ENCODE measurements at places on chromosomes 5 and 9.
A peak's percentile ranks its signal among the peaks of the same experiment; 100 is the strongest.

- no peak overlapping the region for H3K27ac ChIP-seq
- H3K4me3 ChIP-seq: no peak overlapping the region
- H3K4me1 ChIP-seq: no peaks in the 10 kb centered on the region
- no peaks in the 10 kb centered on the region for H3K36me3 ChIP-seq
These were observed 218.2 kb downstream of the PSAT1 start for GRCh38 chr9:78515108-78515507.

DNA sequence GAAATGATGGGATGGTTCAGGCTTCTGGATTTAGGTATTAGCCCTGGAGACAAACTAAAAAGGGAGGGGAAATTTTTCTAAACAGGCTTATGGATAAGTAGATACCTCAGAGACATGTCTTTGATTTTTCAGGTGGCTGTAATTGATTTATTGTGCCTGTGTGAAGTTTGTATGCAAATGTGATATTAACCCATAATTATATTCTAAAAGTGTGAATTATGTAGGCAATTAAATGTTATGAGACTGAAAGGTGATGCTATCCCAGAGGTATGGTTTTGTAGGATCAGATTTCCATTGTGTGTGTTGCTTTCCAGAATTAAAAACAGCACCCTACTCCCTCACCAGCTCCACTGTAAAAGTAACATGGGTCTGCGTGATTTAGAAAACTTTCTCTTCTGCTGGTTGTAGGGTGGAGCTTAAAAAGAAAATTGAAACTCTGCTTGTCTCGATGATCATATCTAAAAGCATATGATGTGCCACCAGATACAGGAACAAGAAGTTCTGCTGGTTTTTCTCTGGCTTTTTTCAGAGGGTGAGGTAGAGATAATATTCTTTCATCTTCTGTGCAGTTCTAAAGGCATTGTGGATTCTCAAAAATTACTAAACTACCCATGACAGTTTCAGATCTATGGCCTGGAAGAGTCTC is 71.8 kb upstream of the TAF11L2 start:
- H3K4me3 ChIP-seq: no peak overlapping the region
- no peak overlapping the region for H3K27ac ChIP-seq
- no peak for DNase-seq
- H3K27me3 ChIP-seq: no peaks in the 10 kb centered on the region
- no peaks in the 10 kb centered on the region for H3K36me3 ChIP-seq

DNA sequence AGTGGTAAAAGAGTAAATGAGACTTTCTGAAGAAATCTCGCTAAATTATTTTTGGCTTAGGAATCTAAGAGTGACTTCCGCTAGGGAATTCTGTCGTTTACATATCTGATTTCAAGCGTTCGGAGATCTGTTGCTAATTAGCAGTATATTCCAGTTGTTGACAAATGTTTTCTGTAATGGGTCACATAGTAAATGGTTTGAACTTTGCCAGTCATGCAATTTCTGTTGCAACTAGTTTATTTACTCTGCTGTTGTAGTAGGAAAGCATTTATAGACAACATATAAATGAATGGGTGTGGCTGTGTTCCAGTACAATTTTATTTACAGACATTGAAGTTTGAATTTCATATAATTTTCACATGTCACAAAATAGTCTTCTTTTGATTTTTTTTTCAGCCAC is 57.4 kb upstream of the JAK2 start:
- no peaks in the 10 kb centered on the region for H3K36me3 ChIP-seq
- H3K4me1 ChIP-seq: peaks cover 19% of the 10 kb centered on the region
- no peak overlapping the region for H3K27ac ChIP-seq
- H3K27me3 ChIP-seq: no peaks in the 10 kb centered on the region

GRCh38 chr5:174436750-174437149 is 287.6 kb upstream of the MSX2 start:
- no peak for DNase-seq
- H3K36me3 ChIP-seq: no peaks in the 10 kb centered on the region
- H3K27me3 ChIP-seq: peaks cover 15% of the 10 kb centered on the region
- H3K4me3 ChIP-seq: no peak overlapping the region

DNA sequence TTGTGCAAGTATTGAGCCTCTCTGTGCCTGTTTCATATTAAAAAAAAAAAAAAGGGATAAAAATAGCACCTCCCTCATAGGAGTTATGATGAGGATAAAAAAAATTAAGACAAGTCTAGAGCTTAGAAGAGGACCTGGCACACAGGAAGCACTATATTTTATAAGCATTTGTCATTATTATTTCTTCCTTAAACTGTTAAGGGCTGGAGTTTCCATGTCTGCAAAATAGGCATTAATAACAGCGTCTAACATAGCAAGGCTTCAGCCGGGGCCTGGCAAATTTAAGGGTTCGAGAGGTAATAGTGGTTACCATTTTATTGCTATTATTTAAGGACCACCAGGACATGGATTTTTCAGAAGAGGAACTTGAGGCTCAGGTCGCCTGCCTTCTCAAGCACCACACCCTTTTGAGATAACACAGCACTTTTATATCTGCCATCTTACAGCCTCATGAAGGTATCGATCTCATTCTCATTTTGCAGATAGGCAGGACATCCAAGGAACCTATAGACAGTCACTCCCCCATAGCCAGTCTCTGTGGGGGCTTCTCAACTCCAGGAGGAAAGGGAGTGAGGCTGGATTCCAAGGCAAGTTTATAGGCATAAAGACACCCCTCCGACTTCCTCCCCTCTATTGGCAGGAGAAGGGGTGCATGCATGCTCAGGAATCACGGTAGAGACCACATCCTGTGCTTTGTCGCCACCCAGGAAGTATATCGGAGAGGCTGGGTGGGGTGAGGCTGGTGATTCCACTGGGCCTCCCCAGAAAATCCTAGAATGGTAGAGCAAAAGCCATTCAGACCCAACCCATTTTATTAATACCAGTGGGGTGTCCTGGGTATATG is 2.4 kb downstream of the ANXA6 start:
- no peaks in the 10 kb centered on the region for H3K36me3 ChIP-seq
- DNase-seq: no peak
- H3K27me3 ChIP-seq: no peaks in the 10 kb centered on the region
- peaks cover 56% of the 10 kb centered on the region for H3K4me1 ChIP-seq
- H3K4me3 ChIP-seq: peak overlapping the region; percentile 68
- H3K27ac ChIP-seq: peak overlapping the region; percentile 82

DNA sequence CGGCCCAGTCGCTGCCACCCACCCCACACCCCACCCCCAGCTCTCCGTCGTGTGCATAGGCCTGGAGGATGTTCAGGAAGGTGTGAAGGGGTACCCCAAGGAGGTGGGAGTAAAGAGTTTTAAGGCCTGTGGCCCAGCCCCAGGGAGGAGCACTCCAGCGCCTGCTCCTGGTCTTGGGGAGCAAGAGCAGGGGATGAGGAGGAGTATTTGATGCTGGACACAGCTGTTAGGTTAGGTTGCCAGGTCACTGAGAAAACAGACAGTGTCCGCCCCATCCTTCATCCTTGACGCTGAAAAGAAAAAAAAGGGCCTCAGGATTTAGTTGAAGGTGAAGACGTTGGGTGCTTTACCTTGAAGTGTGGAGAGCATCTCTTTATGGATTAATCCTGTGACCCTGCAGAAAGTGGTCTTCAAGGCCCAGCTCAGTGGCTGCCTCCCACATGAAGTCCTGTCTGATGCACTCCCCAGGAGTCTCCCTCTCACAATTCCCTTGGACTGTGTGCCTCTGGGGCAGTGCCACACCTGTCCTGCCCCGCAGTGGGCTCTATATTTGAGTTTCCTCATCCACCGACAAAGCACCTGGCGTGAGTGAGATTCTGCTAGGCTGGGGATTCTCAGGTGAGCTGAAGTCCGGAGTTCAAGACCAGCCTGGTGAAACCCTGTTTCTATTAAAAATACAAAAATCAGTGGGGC is 101.8 kb downstream of the SPRY4 start:
- no peak overlapping the region for H3K4me3 ChIP-seq
- H3K27ac ChIP-seq: no peak overlapping the region
- H3K36me3 ChIP-seq: no peaks in the 10 kb centered on the region
- H3K27me3 ChIP-seq: no peaks in the 10 kb centered on the region
- DNase-seq: no peak

- H3K4me3 ChIP-seq: no peak overlapping the region
- no peak for DNase-seq
- H3K27me3 ChIP-seq: no peaks in the 10 kb centered on the region
- no peaks in the 10 kb centered on the region for H3K4me1 ChIP-seq
- no peaks in the 10 kb centered on the region for H3K36me3 ChIP-seq
These were observed 162.2 kb downstream of the OXCT1 start for GRCh38 chr5:41707853-41708603.

DNA sequence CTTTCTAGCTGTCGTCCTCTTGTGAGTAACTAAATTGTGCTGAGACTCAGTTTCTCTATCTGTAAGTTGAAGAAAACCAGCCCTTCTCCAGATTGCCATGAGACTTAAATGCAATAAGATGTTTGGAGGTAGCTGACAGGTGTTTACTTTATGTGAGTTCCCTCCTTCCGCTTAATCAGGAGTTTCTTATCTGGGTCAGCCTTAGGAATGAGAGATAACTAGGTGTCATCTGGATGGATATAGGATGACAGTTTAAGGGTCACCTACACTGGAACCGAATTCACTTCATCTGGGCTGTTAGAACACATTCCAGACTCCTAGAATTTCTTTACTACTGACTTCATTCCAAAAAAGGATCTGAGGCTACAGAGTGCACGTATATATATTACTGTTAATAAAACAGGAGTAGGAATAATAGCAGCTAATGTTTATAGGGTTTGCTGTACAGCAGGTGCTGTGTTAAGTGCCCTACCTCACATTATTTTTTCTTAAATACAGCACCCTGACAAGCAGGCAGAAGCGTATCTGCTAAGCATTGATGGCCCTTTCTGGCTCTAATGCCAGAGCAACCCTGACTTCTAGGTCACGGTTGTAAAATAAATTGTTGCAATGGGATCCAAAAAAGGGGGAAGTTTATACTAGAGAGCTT is 30.0 kb upstream of the CPEB4 start:
- no peaks in the 10 kb centered on the region for H3K27me3 ChIP-seq
- DNase-seq: no peak
- no peak overlapping the region for H3K4me3 ChIP-seq
- no peaks in the 10 kb centered on the region for H3K4me1 ChIP-seq
- no peak overlapping the region for H3K27ac ChIP-seq

DNA sequence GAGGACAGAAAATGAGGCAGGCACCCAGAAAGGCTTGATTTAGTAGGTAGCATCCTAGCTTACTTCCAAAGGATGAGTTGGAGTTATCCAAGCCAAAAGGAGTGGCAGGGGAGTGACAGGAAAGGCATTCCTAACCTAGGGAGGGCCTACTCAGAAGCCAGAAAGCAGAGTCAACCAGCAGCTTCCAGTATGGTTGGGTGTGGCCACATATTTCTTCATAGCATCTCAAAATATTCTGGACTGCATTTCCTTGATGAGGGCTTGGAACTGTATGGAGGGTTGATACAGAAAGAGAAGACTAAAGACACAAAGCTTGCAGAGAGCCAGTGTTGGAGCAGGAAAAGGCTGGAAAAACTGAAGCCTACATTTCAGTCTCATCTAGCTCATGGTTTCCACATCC is 656.8 kb upstream of the DMAC1 start:
- no peak for DNase-seq
- H3K27me3 ChIP-seq: no peaks in the 10 kb centered on the region
- no peak overlapping the region for H3K4me3 ChIP-seq
- H3K36me3 ChIP-seq: no peaks in the 10 kb centered on the region
- H3K27ac ChIP-seq: no peak overlapping the region

DNA sequence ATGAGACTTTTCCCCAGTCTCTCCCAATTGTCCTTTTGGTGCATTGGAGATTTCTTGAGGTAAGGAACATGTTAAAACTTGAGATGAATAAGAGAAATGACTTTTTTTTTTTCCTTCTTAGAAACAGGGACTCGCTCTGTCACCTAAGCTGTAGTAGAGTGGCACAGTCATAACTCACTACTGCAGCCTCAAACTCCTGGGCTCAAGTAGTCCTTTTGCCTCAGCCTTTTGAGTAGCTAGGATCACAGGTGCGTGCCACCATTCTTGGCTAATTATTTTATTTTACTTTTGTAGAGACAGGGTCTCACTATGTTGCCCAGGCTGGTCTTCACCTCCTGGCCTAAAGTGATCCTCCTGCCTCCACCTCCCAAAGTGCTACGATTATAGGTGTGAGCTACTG is 25.9 kb downstream of the CDC42SE2 start:
- H3K4me1 ChIP-seq: peaks cover 7% of the 10 kb centered on the region
- no peaks in the 10 kb centered on the region for H3K36me3 ChIP-seq
- H3K27me3 ChIP-seq: no peaks in the 10 kb centered on the region
- no peak overlapping the region for H3K27ac ChIP-seq

DNA sequence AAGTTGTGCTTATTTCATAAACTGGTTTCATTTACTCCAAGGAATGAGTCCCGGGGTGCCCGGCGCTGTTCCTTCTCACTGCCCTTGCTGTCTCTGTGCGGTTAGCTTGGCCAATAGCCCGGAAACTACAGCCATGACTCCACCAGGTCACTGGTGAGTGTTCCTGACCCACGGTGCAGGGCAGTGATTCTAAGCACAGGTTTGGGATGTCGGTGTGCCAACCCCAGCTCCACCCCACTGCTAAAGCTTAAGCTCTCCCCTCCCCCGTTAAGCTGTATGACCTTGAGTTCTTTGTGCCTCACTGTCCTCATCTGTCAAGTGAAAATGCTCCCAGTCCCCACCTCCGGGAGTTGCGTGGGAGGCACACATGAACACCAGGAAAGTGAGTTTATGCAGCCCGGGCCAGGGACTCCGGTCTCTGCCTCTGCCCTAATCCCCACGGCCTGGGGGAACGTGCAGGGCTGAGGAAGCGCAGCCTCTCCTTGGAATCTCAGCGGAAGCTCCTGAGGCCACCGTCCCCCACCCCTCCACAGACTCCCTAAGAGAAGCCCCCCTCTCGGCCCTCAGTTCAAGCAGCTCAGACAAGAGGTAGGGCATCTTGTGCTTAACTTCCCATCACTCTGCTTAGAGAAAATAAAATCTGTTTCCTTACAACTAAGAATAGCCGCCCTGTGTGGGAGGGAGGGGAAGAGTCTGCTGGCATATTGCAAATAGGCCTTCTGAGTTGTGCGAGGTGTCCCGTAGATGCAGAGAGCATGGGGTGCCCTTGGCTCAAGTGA is 92.0 kb upstream of the RAI14 start:
- no peaks in the 10 kb centered on the region for H3K4me1 ChIP-seq
- no peak overlapping the region for H3K4me3 ChIP-seq
- no peaks in the 10 kb centered on the region for H3K27me3 ChIP-seq

- H3K27ac ChIP-seq: no peak overlapping the region
- H3K4me1 ChIP-seq: no peaks in the 10 kb centered on the region
- DNase-seq: no peak
- no peak overlapping the region for H3K4me3 ChIP-seq
These were observed 205.6 kb upstream of the CLINT1 start for GRCh38 chr5:158064334-158065123.

DNA sequence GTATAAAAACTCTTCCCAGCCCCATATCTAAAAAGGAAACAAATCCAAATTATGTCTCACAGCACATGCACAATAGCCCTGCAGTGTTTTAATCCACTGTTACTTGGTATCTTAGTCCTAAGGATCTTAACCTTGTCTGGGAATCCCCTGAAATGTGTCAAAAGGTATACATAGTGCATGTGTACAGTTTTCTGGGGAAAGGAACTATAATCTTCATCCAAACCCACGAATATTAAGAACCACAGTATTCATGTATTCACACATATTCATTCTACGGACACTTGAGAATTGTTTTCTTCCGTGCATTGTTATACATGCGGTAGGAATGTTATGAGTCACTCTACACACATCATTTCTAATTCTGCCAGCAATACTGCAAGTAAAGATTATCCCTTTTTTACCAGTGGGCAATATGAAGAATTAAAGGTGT is 47.8 kb upstream of the SNX2 start:
- H3K4me3 ChIP-seq: no peak overlapping the region
- H3K27me3 ChIP-seq: no peaks in the 10 kb centered on the region
- H3K4me1 ChIP-seq: peaks cover 12% of the 10 kb centered on the region
- no peak for DNase-seq
